Stimulated activated CD8-positive, alpha-beta memory T cell treated with anti-CD3 and anti-CD28 coated beads, Interleukin-15, amount 100 ng/mL, for 4 hours (primary cell): ENCODE measurements at places on chromosomes 4 and X.

- no peak for DNase-seq
Measured at GRCh38 chr4:152938237-152938947, 2.3 kb downstream of the FHDC1 start.

DNA sequence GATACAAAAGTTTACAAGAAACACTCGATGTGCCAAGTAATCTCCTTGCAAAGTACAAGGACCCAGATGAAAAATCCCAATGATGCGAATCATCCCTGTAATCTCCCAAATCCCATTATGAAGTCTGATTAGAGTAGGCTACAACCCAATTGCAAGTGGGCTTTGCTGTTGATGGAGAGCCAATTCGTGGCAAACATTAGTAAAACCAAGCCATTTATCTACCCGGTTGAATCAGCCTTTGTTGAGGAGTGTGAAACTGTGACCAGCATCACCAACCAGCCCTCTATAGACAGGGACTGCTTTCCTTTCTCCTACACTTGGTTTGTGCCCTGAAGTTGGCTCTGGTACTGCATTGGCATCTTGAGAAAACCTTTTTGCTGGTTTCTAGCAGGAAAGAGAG, 1.2 kb upstream of the PRPS2 start:
- no peak for DNase-seq

- no peak for DNase-seq
Measured at GRCh38 chrX:49176421-49177326, 5.0 kb downstream of the PLP2 start.

- DNase-seq = no peak
Measured at GRCh38 chr4:129239088-129239487, 143.1 kb downstream of the C4orf33 start.

DNA sequence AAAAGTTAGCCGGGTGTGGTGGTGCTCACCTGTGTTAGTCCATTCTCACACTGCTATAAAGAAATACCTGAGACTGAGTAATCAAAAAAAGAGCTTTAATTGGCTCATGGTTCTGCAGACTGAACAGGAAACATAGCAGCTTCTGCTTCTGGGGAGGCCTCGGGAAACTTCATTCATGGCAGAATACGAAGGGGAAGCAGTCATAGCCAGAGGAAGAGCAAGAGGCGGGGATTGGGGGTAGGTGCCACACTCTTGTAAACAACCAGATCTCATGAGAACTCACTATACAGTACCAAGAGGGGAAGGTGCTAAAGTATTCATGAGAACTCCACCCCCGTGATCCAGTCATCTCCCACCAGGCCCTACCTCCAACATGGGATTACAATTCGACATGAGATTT, 64.1 kb downstream of the BEND4 start:
- no peak for DNase-seq

GRCh38 chr4:174538123-174538875, 16.0 kb upstream of the HPGD start:
- DNase-seq = no peak

- no peak for DNase-seq
Measured at GRCh38 chr4:20217521-20217920, 34.2 kb upstream of the SLIT2 start.

GRCh38 chr4:8207314-8207713, 8.2 kb downstream of the SH3TC1 start:
- no peak for DNase-seq

DNA sequence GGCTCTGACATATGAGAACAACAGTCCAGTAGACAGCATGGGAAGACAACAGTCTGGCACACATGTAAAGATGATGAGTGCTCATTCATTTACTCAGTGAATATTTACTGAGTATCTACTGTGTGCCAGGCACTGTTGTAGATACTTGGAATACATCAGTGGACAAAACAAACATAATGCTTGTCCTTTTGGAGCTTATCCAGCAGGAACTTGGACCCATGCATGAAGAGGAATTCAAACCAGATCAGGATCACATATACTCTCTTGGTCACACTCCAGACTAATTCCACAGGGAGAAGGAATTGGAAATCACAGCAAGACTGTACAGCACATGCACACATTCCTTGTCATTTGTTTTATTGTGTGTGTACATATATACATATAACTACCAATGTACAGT, 217.6 kb upstream of the TTC29 start:
- DNase-seq = no peak

DNA sequence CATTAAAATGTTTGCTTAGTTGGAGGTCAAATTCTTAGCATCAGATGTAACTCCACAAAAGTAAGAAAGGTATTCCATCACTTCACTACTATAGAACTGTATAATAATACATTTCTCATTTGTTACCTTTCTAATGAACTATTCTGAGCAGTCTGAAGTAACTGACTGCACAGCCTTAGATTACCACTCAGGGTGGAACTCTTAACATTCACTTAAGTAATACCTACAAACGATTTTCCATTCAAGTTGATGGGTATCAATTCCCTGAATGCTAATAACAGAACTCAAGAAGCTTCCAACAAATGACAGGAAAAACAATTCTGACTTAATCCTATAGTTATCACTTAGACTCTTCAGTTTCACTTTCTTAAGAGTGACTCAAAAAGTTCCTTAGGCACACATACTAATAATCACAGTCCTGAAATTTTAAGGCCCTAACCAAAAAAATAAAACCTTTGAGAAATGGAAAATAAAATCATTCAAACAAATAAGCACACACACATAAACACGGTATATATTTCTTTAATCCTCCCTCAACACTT, 20.9 kb downstream of the HNRNPD start:
- DNase-seq = no peak

DNA sequence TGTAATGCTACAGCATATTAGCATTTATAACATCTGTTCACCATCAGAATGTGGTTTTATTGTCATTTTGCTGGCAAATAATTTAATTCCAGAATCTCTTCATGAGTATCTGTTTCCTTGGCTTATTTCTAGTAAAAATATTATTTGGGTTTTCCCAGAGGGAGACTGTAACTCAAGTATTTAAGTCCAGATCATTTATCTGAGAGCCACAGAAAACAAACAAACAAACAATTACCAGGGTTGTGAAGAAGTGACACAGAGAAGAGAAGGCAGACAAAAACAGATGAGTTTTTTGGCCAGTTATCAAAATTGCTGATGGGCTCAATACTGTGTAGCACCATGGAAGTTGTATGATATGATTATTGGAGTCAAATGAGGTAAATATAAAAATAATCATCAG, 515.1 kb downstream of the TECRL start:
- DNase-seq = no peak

- no peak for DNase-seq
Measured at GRCh38 chr4:148808416-148808815, 366.2 kb upstream of the NR3C2 start.
